ENCODE measurements at places on chromosomes 11 and 22. TPM values are rescaled to one million over a fixed set of nuclear protein-coding genes. Genes with fewer than 3 reads are reported as not detected.

The GPR83 gene
- polyA plus RNA-seq = 0.52 TPM

The KCNA4 gene
- polyA plus RNA-seq = 10.9 TPM

The MN1 gene
- polyA plus RNA-seq = 2.2 TPM

The MS4A15 gene
- polyA plus RNA-seq = not detected

The SAA4 gene
- polyA plus RNA-seq = 0.25 TPM

The MYRF gene
- 20.7 TPM for polyA plus RNA-seq

The PLET1 gene
- polyA plus RNA-seq = not detected

GRCh38 chr11:112174789-112175598 is at the start of gene BCO2:
Gene BCO2 (plus strand): TSS chr11:112175512. CDS start chr11:112175602, 90 bp downstream.
- DNase-seq = peak; percentile 87

GRCh38 chr11:121524233-121524631 is 71.5 kb upstream of the SORL1-AS1 start:
- DNase-seq = no peak

- peak; percentile 3 for DNase-seq
Observed at GRCh38 chr11:68749229-68750123, 1.8 kb downstream of the TESMIN start.

- DNase-seq = no peak
Observed at GRCh38 chr22:43216738-43217137, 29.8 kb upstream of the TTLL12 start.

DNA sequence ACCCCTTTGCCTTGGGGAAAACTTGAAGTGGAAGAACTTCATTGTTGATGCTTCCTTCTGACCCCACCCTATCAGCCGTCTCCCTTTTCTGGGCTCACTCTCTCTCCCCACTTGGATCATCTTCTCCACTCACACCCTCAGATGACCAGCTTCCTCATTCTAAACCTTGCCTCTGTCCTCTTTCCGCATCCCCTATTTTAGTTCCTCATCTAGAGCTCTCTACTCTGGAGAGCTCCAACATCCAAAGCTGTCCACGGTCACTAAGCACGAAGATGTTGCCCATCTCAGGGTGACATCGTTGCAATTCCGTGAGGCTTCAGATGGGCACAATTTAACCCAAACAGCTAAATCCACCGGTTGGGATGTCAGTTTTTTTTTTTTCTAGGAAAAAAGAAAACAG is 31.6 kb upstream of the ME3 start:
- no peak for DNase-seq

DNA sequence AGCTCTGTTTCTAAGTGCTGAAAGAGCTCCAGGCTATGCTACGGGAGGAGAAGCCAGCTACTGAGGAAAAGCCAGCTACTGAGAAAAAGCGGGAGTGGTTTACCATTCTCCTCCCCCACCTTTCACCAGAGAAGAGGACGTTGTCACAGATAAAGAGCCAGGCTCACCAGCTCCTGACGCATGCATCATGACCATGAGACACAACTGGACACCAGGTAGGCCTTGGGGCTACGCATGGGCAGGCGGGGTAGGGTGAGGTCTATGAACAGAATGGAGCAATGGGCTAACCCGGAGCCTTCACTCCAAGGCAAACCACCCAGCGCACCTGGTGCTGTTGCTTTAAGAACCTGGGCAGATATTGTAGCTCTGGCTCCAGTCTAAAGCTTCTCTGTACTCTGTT is 1.1 kb downstream of the IL18BP start:
- DNase-seq = no peak

GRCh38 chr11:8093931-8094575 is 13.0 kb downstream of the TUB start:
- no peak for DNase-seq

DNA sequence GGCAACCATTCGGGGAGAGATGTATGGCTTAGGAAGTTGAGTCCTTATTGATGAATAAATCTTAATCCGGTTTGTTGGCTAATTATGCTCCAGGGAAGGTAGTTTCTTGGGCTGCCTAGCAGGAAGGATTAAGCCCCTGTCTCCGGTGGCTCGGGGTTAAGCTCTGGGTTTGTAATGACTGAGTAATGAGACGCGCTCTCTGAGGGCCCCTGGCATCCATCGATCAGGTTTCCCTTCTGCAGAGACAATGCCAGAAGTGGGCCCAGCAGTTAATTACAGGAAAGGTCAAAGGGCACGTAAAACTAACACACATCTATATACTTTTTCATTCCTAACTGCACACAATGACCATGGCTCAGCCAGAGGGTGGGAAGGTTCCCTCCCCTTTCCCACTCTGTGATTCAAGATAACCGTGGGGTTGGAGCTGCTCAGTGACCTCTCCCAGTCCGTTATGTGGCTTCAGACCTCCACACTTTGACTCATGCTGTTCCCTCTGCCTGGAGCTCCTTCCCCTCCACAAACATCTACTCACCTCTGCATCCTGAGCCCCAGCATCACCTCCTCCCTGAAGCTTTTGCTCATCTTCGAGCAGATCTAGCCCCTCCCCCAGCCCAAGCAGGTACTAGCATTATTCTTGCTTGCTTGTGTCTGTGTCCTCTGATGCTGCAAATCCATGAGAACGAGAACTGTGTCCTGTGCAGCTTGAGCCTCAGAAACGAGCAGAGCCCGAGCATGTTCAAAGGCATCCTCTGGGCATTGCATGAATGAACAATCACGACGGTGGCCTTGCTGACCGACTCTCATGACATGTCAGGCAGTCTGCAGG is 16.6 kb downstream of the SCUBE1 start:
- DNase-seq = no peak

GRCh38 chr11:95977534-95978174 is 53.7 kb upstream of the MTMR2 start:
- DNase-seq = no peak

DNA sequence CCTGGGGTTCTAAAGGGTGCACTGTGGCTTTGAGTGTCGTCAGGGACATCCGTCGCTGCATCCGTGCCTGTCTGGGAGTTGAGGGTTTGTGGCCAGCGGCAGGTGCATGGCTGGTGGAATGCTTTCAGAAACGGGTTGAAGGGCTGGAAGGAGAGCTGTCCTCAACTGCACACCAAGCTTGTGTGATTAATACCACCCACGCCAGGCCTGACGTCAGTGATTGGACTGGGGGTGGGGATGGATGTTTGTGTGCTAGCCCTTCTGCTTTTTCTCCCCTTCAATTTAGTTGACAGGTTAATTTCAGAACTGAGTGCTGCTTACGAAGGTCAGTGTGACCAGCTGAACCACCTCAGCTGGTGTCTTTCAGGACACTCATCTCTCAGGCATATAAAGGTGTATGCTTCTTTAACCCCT is 3.2 kb upstream of the GAB2 start:
- no peak for DNase-seq

DNA sequence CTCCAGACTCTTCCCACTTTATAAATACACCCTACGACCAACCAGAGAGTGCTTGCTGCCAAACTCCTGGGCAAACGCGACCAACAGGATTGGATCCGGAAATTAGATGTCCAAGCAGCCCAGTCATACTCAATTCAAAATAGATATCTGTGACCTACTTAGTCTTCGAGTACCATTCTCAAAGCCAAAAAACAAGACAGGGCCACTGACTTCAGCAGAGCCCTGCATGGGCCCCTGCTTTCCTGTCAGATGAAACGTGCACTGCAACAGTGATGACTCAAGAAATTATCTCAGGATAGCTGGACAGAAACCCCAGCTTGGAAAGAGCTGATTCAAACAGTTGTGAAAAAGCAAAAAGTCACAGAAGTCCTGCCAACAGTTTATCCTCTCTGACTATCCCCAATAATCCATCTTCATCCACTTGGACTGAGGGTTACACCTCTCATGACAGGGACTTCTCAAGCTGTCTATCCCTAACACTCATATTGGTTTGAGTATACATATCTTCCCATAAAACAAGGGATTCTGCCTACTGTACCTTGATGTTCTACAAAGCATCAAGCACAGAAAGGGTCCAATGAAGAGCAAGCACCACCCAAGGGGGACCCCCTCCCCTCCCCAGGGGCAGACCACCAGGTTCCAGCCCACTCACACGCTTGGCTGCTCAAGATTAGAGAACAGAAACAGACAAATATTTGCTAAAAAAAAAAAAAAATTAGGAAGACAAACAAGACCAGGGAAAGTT is 17.4 kb downstream of the SMCO4 start:
- DNase-seq = no peak

- DNase-seq = no peak
Observed at GRCh38 chr11:44531116-44531504, 34.4 kb upstream of the CD82 start.

GRCh38 chr11:71311176-71311925 is 59.0 kb upstream of the SHANK2 start:
- DNase-seq = no peak

DNA sequence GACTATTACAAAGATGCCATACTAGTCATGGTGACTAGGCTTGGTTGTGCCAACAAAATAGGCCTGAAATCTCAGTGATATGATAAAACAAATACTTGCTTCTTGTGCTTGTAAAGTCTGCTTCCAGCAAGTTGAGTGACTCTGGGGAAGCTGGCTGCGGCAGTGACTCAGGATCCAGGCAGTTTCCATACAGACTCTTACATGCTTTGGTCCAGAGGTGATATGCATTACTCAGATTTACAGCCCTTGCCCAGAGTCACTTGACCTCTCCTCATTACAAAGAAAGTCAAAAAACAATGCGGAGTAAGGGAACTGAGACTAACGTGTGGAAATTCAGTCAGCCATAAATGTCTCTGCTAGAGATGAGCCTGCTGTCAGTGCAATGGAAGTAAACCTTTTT is 387.5 kb downstream of the KCNA4 start:
- DNase-seq = no peak

DNA sequence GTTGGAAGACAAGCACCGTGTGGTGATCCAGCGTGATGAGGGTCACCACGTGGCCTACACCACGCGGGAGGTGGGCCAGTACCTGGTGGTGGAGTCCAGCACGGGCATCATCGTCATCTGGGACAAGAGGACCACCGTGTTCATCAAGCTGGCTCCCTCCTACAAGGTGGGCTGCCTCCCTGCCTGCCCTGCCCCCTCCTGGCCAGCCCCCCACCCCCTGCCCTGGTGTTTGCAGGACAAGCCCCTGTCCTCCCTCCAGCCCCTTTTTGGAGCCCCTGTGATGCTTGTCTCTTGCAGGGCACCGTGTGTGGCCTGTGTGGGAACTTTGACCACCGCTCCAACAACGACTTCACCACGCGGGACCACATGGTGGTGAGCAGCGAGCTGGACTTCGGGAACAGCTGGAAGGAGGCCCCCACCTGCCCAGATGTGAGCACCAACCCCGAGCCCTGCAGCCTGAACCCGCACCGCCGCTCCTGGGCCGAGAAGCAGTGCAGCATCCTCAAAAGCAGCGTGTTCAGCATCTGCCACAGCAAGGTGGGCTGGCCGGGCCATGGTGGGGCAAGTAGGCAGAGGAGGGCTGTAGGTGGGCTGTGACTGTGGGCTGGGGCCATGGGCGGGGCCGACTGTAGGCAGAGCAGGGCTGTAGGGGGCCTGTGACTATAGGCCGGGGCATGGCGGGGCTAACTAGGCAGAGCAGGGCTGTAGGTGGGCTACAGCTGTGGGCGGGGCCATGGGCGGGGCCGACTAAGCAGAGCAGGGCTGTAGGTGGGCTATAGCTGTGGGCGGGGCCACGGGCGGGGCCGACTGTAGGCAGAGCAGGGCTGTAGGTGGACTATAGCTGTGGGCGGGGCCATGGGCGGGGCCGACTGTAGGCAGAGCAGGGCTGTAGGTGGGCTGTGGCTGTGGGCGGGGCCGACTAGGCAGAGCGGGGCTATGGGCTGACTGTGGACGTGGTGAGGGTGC is 13.6 kb downstream of the MUC2 start:
- no peak for DNase-seq

DNA sequence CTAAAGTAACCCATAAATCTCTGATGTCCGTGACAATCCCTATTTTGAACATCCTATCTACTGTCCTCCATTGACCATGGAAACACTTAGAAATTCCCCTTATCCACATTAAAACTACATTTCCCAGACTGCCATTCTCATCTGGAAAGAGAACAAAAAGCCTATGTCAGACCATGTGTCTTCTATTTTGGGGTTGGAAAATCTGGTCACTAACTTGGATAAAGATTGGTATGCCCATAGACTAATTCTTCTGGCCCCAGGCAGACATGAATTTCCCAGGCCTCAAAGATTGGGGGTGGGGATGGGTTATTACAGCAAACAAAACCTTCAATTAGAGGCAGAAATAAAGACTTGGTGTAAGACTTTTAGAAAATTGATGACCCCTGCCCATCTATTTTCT is 30.9 kb upstream of the CREB3L1 start:
- no peak for DNase-seq

DNA sequence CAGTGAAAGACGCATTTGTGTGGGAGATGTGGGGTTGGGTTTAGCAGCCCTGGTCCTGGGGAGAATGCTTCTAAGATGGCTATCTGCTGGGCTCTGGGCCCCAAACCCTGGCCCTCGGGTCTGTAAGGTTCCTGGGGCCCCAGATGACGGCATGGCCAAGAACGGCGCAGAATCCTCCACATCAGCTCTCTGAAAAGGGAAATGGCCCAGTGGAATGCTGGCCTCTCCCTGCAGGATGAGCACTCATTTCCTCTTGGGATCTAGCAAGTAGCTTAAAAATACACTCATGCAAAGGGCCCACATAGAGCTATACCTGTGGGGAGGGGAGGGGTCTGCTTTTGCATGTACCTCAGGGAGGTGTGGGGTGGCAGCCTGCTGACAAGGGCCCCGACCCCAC is 37.5 kb upstream of the LINC01488 start:
- DNase-seq = peak; percentile 57

GRCh38 chr22:49150801-49151221 is 676.9 kb downstream of the BRD1 start:
- DNase-seq = no peak

GRCh38 chr22:47515384-47516125 is 753.1 kb downstream of the TBC1D22A start:
- peak; percentile 18 for DNase-seq

- no peak for DNase-seq
Observed at GRCh38 chr22:35620624-35621251, 3.6 kb upstream of the MB start.

DNA sequence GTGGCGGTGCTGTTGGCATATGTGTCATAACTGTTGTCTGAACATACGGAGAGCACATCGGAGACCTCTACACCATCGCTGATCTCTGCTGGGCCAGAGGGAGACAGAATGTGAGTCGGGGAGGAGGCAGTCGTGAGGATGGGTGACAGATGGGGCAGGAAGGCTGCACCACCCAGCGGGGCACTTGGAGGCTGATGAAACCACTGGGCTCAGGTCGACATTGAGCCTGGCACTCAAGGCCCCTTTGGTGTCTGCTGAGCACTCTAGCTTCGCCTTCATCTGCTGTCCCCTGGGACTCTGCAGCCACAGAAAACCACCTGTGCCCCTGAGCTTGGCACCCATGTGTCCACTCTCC is 2.5 kb upstream of the KLHL35 start:
- no peak for DNase-seq
